Uterus (tissue), 4 donors: ENCODE measurements at places on chromosomes 5 and 9. TPM values are rescaled to one million over a fixed set of nuclear protein-coding genes. Genes with fewer than 3 reads are reported as not detected.

The FAM78A gene
- 3.8 TPM for total RNA-seq

DNA sequence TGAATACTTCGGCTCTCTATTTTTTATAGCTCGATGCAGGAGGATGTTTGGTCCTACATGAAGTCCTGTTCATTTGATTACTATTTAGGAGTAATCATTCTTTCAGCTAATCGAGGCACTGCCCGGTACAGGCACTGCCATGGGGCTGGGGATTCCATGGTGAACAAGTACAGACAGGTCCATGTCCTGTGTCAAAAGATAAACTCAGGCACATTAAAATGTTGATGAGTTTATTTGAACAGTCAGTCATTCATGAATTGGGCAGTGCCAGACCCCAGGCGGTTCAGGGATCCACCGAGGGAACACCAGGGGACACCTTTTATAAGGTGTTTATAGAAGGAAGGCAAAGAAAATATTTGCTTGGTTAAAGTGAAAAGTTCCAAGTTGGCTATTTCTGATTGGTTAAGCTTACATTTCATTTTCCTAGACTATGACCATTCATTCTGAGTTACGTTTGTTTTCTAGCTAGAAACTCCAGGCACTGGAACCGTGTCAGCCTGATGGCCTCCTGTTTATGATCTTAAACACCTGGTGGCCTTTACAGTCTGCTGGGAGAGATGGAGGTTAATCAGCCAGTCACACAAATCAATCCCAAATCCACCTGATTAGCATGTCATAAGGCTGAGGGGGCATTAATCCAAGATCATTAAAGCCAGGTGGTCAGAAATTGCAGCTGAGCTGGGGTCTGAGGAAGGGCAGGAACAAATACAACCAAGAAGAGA is 47.0 kb upstream of the TDRD7 start:
- DNase-seq = no peak

The RAPGEF1 gene
- total RNA-seq = 73.7 TPM

GRCh38 chr9:126144603-126145456 is 181.8 kb upstream of the MVB12B start:
- no peak for DNase-seq

DNA sequence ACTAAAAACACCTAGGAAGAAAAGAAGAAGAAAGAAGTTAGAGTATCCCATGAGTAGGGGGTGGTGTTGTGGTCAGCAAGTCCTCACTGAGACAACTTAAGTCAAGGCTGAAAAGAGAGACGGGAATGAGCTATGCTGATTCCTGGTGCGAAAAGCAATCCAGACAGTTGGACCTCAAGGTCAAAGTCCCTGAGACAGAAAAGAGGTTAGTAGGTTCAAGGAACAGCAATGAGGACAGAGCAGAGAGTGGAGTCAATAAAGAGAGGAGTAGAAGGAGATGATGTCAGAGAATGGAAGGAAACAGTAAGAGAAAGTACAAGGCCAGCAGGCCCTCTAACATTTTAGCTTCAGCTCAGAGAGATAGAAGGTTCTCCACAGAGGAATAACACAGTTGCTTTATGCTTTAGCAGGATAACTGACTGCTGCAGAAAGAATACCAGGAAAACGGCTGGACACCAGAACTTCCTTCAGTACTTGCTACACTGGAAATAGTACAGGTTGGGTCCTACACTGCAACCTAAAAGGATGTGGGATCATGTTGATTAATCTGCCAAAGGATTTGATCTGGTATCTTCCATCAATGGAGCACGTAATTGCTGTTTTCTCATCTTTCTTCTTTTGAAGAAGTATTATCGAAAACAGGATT is 43.6 kb downstream of the GNAQ start:
- DNase-seq = no peak

DNA sequence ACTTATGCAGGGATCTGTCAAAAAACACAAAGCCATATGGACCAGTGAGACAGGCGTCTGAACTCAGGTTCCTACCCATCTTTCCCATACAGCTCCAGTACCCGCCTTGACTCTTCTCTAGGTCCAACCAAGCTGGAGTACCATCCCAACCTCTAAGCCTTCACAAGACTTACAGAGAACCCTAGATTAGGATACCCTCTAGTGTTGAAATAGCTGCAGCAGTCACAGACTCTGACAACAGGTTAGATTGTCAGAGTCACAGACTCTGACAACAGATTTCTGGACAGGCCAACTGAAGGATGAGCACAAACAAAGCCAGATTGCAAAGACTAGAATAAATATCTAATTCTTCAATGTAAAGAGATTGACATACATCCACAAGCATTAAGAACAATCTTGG is 266.1 kb downstream of the GRIA1 start:
- no peak for DNase-seq

- no peak for DNase-seq
These were observed 43.6 kb upstream of the RAD23B start for GRCh38 chr9:107239474-107239873.

The AGXT2 gene
- total RNA-seq = not detected

- DNase-seq = no peak
These were observed 22.1 kb upstream of the PTGES start for GRCh38 chr9:129774791-129775447.

DNA sequence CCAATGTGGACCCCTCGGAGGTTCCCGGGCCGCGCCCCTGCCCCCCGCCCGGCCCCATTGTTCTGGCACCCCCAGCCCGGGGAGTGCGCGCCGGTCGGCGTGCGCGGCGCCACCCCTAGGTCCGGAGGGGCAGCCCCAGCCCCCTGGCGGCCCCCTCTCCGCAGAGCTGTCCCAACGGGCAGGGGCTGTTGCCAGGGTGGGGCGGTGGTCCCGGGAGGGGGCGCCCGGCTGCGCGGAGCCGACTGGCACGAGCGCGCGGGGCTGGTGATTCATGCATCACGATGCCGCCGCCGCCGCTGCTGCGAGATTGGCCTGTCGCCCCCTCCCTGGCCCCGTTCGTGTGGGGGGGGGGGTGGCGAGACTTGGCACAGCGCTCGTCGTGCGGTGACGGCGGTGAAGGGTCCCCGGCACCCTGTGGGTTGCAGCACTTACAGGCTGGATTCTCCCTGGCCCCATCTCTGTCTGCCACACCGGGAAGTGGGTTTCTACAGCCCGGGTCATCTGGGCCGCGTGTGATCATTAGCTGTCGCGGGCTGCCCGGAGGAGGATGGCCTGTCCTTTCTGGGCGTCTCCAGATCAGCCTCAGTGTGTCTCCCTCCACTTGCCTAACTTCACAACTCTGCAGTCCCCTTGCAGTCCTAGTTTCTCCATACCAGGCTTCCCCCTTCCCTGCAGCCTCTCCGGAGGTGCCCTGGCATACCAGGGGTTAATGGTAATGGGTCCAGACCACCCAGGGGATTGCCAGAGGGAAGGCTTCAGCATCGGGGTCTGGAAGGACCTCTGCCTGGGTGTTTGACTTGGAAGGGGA is 858 bp downstream of the NCS1 start:
- DNase-seq = peak; percentile 53

DNA sequence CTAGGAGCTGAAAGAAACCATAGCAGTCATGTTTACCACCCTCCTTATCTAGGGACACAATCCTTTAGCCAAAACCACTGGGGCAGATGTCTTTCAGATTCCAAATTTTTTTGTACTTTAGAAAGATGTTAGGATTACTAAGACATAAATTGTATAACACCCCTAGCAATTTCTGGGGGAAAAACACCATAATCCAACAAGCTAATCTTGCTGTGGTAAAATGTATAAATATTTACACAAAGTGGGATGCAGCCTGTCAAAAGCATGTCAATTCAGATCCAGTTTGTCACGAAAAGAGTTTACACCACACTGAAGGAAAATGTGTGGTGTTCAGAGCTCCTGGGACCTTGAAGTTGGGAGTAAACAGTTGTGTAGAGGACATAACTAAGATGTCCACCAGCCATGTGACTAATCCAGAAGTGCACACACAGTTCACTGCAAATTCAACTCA is 274.3 kb downstream of the ADAMTSL1 start:
- no peak for DNase-seq

- DNase-seq = no peak
These were observed 22.4 kb downstream of the EFCAB9 start for GRCh38 chr5:172216345-172216744.

The FGF1 gene
- 5.7 TPM for total RNA-seq

GRCh38 chr9:136093995-136094881 is 851 bp downstream of the NACC2 start:
- DNase-seq = peak; percentile 81

The PCDH1 gene
- total RNA-seq = 46.7 TPM

The SQSTM1 gene
- total RNA-seq = 454 TPM

DNA sequence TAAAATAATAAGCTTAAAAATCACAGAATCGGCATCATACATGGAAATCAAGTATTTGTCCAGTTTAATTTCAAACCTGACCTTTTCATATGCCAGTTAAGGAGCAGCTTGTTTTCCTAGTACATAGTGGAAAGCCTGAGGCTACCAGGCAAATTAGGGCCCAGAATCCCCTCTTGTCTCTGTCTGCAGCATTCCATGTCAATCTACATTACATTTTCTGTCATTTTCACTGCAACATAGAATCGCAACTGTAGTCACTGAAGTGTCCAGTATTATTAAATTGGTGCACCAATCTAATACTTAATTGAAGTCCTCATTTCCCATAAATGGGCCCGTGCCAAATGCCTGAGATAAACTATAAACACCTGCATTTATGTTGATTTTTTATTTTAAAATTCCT is 1352.2 kb upstream of the ACO1 start:
- DNase-seq = no peak

The NSG2 gene
- total RNA-seq = not detected

- DNase-seq = no peak
These were observed 290.5 kb downstream of the SLF1 start for GRCh38 chr5:94908889-94909480.

DNA sequence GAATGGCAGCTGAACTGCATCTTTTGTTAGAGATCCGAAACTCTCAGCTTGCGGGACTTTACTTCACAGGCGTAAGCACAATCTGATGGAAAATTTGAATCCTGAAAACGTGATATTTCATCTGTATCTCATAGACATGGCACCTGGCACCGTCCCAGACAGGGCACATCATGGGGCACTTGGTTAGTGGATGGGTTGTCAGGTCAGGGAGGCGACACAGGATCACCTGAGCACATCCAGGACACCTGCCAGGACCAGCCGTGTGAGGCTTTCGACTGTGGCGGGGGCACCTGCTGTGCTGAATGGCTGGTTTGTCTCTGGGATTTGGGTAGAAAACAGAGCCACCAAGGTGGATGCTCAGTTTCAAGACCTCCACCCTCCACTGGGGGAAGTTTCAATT is 11.3 kb upstream of the ZFP62 start:
- no peak for DNase-seq

DNA sequence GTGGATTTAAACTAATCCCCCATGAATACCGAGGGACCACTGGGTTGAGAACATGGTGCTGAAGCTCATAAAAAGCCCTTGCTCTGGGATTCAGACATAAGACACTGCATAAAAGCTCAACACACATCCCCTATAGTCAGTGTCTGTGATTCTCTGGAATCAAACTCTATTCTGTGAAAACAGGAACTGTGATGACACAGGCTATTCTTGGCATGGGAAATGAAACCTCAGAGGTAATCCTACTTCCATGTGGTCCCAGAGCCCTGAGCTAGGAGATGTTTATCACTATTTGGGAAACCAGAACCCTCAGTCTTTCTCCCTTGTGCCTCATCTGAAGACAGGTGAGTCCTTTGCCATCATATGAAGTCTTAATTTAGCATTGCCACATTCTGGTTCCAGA is 135.4 kb upstream of the PRSS3 start:
- DNase-seq = no peak

DNA sequence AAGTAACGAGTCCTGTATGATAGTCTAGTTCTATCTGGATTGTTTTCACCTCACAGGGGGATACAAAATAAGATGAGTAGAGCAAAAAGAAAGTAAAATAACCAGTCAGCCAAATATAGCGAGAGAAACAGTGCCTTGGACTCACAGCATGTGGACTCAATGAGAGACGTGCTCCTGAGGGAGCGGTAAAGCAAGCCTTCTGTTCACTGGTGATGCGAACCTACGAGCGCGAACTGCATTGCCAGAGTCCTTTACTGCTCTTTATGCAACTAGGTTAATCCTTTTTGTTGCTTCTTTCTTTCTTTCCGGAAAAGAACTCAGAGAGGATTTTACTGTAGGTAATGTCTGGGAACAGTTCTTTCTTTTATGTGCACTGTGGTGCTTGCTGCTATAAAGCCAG is 132.7 kb downstream of the ANXA1 start:
- DNase-seq = no peak

The COL23A1 gene
- total RNA-seq = 2.0 TPM

- DNase-seq = no peak
These were observed 70.2 kb upstream of the PLEKHG4B start for GRCh38 chr5:21654-22233.

The PAEP gene
- not detected for total RNA-seq

GRCh38 chr5:17014686-17015085 is 78.6 kb upstream of the MYO10 start:
- DNase-seq = no peak

- no peak for DNase-seq
These were observed 125.2 kb upstream of the CDH18 start for GRCh38 chr5:20113031-20113715.

DNA sequence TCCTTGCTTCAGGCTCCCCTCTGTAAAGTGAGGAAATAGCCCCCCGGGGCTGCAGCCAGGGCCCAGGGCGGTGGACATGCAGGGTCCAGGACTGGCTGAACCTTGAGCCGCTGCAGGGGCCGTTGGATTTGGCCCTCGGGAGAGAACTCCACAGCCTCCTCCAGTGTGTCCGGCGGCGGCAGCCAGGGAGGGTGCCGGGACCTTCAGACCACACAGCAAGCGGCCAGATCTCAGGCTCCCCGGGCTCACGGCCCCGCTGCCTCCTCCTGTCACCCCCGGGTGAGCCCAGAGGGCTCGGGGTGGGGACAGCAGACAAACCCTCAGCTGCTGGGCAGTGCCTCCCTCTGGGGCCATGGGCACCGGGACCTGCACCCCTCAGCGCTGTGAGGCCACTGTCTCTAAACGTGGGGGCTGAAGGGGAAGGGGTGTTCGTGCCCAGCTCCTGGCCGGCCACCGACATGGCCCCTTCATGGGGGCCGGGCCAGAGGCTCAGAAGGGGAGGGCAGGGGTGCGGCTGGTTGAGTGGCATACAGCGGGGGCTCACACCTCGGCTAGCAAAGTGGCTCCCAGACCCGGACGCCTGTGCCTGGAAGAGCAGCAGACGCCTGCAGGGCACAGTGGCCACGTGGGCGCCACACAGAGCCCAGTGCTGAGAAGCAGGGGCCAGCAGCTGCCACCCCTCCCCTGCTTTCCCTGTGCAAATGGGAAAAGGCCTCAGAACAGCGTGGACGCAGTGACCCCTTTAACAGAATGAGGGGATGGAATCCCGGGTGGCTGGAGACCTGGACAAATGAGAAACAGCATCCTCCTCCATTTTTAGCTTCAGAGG is 19.7 kb downstream of the SLC9A3 start:
- DNase-seq = no peak

DNA sequence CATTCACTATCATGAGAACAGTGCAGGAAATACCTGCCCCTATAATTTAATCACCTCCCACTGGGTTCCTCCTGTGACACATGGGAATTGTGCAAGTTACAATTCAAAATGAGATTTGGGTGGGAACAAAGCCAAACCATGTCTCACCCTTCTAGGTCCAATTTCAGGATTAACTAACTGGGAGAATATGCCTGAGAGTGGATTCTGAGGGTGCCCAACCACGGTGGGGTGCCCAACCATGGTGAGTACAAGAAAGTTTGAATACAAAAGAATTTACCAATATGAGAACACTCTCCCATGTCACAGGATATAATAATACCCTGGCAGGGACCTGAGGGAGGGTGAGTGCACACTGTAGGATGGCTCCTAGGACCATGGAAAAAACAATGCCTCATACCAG is 17.2 kb upstream of the GDA start:
- DNase-seq = no peak
